Heart right ventricle (tissue), 16 donors: ENCODE measurements at places on chromosomes 16 and 17. TPM values are rescaled to one million over a fixed set of nuclear protein-coding genes. Genes with fewer than 3 reads are reported as not detected.
A peak's percentile ranks its signal among the peaks of the same experiment; 100 is the strongest.

The METRNL gene
- total RNA-seq: 69.8 TPM

The HSF5 gene
- total RNA-seq: not detected

The ACE gene
- 15.3 TPM for total RNA-seq

The CNTNAP1 gene
- total RNA-seq: 3.2 TPM

The GRAPL gene
- 0.53 TPM for total RNA-seq

The MYBBP1A gene
- total RNA-seq: 20.9 TPM

The SYNGR3 gene
- not detected for total RNA-seq

The KRTAP1-3 gene
- not detected for total RNA-seq

The SCNN1G gene
- total RNA-seq: 0.30 TPM

The BLTP2 gene
- 61.6 TPM for total RNA-seq

The CTF1 gene
- total RNA-seq: 25.4 TPM

The RND2 gene
- 2.3 TPM for total RNA-seq

The QRICH2 gene
- 2.5 TPM for total RNA-seq

The C1QTNF1 gene
- total RNA-seq: 64.9 TPM

The SLC4A1 gene
- total RNA-seq: 0.31 TPM

The KRT39 gene
- total RNA-seq: not detected

GRCh38 chr16:67150833-67151396 lies at the start of gene B3GNT9:
B3GNT9 (minus strand) TSS chr16:67150998; CDS start chr16:67150485, 513 bp downstream.
- peak; percentile 76 for DNase-seq

- no peak for DNase-seq
These were observed 93.9 kb upstream of the FA2H start for GRCh38 chr16:74868501-74868900.

DNA sequence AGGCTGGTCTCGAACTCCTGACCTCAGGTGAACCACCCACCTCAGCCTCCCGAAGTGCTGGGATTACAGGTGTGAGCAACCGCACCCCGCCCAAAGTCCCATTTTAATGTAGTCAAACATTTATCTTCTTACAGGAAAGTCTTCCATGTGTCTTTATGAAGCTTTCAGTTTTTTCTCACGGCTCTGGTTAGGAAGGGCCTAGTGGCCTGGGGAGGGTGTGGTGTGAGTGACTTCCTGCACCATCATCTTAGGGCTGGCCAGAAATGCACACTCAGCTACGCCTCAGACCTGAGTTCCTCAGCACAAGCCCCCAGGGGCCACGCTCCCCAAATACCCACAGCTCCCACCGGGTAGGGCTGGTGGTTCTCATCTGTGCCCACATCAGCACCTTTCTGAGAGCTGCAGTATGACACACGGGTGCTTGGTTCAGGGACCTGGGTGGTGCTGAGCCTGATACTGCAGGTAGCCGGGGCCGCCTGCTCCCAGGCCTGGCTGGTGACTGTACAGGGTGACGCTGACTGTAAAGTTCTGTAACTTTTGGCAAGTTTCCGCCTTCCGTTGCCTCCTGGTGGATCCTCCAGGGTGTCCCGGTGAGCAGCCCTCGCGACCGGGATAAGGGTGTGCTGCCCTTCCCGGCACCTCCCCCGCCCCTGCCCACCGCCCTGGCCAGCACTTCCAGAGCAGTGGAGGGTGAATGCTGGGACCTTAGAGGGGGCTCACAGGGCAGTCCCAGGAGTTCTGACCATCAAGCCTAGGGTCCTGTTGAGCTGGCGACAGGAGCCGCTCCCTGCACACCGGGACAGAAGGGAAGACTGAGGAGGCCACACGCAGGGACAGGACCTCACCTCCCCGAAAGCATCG lies 52.5 kb downstream of the ZNF778 start:
- DNase-seq: no peak

- no peak for DNase-seq
These were observed 19.0 kb downstream of the CCDC57 start for GRCh38 chr17:82193520-82194220.

- DNase-seq: no peak
These were observed 113.2 kb upstream of the MAF start for GRCh38 chr16:79713609-79714309.

- peak; percentile 91 for DNase-seq
These were observed at the start of gene TEX2 for GRCh38 chr17:64263000-64263766. TEX2 (minus strand) TSS chr17:64263260; CDS start chr17:64214217, 49,043 bp downstream.

GRCh38 chr17:61989509-61989908 lies 61.7 kb upstream of the INTS2 start:
- no peak for DNase-seq

DNA sequence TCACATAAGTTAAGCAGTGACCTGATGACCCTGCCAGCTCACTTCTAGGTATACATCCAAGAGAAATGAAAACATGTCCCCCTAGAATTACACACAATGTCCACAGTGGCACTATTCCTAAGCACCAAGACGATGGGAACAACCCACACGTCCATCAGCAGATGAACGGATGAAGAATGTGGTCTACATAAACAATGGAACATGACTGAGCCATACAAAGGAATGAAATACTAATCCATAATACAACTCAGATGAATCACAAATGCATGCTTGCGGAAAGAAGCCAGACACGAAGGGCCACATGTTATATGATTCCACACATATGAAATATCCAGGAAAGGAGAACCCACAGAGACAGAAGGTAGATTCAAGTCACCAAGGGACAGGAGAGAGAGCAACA lies 17.4 kb downstream of the USP22 start:
- DNase-seq: no peak

GRCh38 chr16:18966791-18967190 lies 16.9 kb upstream of the TMC7 start:
- DNase-seq: no peak

DNA sequence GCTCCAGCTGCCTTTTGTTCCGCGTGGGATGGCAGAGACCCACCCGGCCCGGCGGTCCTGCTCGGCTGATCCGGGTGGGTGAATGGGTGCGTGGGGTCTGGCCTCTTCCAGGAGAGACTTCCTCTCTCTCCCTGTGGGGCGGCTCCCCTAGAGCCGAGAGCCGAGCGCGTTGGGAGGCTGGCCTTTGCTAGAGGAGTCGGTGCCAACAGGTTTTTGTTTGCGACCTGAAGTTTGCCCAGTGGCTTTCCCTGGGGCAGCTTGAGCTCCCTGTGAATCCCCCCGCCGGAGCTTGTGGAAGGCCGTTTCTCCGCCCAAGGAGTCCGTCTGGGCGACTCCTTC lies 970 bp downstream of the EPN2 start:
- peak; percentile 36 for DNase-seq

DNA sequence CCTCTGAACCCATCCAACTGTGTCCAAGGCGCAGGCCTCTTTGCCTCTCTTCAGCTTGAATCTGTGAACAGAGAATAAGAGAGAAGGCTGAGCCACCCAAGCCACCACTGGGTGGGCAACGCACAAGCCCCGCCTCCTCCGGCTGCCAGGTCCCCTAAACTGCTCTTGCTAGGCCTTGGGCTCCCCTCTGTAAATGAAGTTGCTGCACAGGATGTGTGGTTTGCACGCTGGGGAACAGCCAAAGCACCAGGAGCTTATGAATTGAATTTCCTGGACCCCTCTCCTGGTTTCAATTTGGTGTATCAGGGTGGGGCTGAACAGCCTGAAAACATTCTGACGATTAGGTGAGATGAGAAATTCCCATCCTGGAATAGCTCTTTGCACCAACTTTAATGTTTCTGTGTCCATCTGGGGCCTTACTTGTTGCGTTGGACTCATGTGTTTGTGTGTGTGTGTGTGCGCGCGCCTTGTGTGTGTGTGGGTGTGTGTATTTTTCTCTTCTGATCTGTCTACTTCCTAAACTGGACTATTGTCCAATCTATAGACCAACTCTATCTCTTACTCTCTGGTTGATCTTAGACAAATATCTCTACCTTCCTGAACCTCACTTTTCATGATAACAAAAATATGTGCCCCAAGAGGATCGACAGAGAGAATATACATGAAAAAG lies 2.3 kb downstream of the CCL1 start:
- no peak for DNase-seq

DNA sequence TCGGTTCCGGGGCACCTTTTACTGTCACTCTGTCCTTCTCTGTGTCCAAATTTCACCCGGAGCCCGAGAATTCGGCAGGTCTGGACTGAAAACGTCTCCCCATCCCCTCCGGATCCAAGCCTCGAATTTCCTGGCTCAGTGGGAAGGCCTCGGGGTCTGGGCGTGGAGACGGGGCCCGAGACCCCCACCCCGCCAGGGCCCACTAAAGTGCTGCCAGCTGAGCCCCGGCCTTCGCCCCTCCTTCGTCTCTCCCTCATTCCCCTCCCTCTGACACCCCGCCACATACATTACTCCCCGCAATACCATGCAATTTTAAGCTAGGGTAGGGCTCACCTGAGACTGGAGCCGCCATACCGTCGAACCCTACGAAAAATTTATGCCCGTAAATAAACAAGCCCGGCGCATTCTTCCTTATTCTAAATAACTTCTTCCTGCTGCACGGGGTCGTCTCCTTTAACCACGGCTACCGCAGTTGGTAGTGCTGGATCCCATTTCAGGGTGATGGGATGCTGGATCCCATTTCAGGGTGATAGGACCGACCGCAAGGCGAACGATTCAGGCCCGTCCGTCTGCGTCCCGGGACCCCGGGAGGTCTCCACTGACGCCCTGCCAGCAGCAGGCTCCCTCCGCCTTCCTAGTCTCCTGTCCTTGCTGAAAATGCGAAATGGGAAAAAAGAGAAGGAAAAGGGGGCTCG lies 4.4 kb upstream of the OR1F1 start:
- no peak for DNase-seq

GRCh38 chr17:51261024-51261963 lies 948 bp downstream of the UTP18 start:
- peak; percentile 46 for DNase-seq

GRCh38 chr16:9094011-9094846 lies 2.8 kb downstream of the HAPSTR1 start:
- DNase-seq: no peak

- no peak for DNase-seq
These were observed 231.8 kb upstream of the MON1B start for GRCh38 chr16:76959166-76959565.

- no peak for DNase-seq
These were observed 7.9 kb upstream of the ALDH3A1 start for GRCh38 chr17:19755821-19756510.

- no peak for DNase-seq
These were observed 69.9 kb upstream of the NUDT7 start for GRCh38 chr16:77652399-77652798.

DNA sequence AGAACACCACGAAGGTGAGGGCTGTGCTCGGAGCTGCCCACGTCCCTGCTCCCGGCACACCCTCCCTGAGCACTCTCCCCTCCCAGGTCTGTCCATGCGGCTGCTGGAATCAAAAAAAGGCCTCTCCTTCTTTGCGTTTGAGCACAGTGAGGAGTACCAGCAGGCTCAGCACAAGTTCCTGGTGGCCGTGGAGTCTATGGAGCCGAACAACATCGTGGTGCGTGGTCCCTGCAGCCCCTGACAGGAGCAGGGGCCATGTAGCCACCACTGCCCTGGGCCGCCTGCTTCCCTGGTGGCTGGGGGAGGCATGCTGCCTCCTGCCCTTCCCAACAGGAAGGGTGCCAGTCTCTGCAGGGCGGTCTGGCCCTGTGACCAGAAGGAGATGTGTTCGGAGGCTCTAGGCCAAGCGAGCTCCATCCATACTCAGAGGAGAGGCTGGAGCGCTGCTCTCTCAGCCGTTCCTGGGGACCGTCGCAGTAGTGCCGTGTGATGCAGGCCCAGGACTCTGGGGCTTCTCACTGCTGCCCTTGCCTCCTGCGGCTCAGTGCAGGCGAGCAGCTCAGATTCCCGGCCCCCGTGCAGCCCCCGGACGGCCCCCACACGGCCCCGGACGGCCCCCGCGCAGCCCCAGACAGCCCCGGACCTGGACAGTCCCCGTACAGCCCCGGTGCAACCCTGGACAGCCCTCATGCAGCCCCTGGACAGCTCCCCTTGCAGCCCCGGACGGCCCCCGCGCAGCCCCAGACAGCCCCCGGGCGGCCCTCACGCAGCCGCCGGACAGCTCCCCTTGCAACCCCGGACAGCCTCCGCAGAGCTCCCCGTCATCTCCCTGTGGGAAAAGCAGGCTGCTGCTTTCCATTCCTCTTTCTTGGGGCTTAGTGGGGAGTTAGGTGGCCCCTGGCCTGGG lies 20.5 kb downstream of the TCF25 start:
- DNase-seq: no peak

- no peak for DNase-seq
These were observed 221.4 kb downstream of the MSI2 start for GRCh38 chr17:57477522-57478362.

DNA sequence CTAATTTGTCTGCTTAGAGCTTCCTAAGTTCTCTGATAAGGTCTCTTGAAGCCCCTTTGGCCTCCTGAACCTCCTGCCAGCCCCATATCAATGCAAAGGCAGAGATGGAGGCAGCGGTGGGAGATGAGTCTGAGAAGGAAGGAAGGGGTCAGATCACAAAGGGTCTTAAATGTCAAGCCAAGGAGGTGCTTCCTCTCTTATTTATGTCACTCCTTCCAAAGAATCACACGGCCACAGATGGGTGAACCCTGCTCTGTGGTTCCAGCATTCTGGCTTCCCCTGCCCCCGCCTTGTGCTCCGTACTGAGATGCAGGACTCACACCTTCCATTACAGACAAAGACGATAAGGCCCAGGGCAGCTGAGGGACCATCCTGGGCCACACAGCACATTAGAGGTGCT lies 96.3 kb downstream of the GSG1L start:
- no peak for DNase-seq

DNA sequence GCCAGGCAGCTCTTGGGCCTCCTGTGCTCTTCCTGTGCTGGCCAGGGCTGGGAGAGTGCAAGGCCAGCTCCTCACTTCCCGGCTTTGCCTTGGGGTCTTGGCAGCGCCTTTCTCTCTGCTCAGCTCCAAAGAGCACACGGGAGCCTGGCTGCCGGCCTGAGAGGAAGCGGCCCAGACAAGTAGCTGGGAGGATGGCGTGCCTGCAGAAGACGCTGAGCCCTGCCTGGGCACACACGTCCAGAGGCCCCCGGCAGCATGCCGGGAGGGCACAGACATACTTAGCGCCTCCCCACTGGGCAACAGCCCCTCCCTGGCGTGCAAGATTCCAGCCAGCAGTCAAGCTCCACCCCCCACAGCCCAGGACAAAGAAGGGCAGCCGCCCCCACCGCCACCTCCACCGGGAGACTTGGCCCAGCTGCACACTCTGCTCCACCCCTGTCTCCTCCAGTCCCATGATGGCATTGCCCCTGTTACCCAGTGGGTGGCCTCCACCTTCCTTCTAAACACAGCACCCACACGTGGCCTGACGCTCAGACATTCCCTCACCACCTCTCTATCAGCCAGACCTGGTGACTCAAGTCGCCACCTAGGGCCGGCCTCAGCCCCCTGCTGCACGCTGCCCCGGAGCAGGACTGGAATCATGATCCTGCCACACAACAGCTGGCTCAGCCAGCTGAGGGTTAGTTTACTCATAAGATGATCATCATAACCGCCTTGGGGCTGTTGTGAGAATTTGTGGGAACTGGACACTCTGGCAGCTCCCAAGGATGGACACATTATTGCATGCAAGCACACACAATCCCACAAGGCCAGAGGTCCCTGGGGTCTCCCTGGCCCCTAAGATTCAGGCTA lies 12.4 kb downstream of the SGCA start:
- peak; percentile 89 for DNase-seq
